ENCODE measurements at places on chromosomes 12 and 14. TPM values are rescaled to one million over a fixed set of nuclear protein-coding genes. Genes with fewer than 3 reads are reported as not detected.
A peak's percentile ranks its signal among the peaks of the same experiment; 100 is the strongest.

GRCh38 chr12:30152705-30153104 lies 369.0 kb upstream of the TMTC1 start:
- H3K4me1 ChIP-seq: no peaks in the 10 kb centered on the region
- H3K36me3 ChIP-seq: no peaks in the 10 kb centered on the region
- H3K4me3 ChIP-seq: no peak overlapping the region
- DNase-seq: no peak

The HOXC4 gene
- total RNA-seq: 1.8 TPM

The C1R gene
- total RNA-seq: 6.6 TPM

GRCh38 chr12:56271031-56271430 lies 4.3 kb downstream of the COQ10A start:
- peaks cover 34% of the 10 kb centered on the region for H3K36me3 ChIP-seq
- H3K4me3 ChIP-seq: no peak overlapping the region
- peak; percentile 34 for DNase-seq
- H3K27me3 ChIP-seq: no peaks in the 10 kb centered on the region
- no peak overlapping the region for H3K27ac ChIP-seq
- H3K4me1 ChIP-seq: peaks cover 14% of the 10 kb centered on the region

GRCh38 chr12:68591734-68592418 lies 18.8 kb upstream of the RAP1B start:
- H3K4me3 ChIP-seq: no peak overlapping the region
- peaks cover 35% of the 10 kb centered on the region for H3K4me1 ChIP-seq
- H3K27ac ChIP-seq: peak overlapping the region; percentile 56
- no peaks in the 10 kb centered on the region for H3K36me3 ChIP-seq
- no peak for DNase-seq
- no peaks in the 10 kb centered on the region for H3K27me3 ChIP-seq

- no peak for DNase-seq
- no peaks in the 10 kb centered on the region for H3K27me3 ChIP-seq
- H3K27ac ChIP-seq: no peak overlapping the region
- H3K4me1 ChIP-seq: no peaks in the 10 kb centered on the region
- peaks cover 20% of the 10 kb centered on the region for H3K36me3 ChIP-seq
- no peak overlapping the region for H3K4me3 ChIP-seq
Measured at GRCh38 chr12:53596920-53597363, 29.2 kb downstream of the ATF7 start.

- DNase-seq: no peak
- no peaks in the 10 kb centered on the region for H3K4me1 ChIP-seq
- no peak overlapping the region for H3K4me3 ChIP-seq
- no peak overlapping the region for H3K27ac ChIP-seq
- no peaks in the 10 kb centered on the region for H3K36me3 ChIP-seq
Measured at GRCh38 chr14:104445086-104445485, 134.5 kb upstream of the C14orf180 start.

DNA sequence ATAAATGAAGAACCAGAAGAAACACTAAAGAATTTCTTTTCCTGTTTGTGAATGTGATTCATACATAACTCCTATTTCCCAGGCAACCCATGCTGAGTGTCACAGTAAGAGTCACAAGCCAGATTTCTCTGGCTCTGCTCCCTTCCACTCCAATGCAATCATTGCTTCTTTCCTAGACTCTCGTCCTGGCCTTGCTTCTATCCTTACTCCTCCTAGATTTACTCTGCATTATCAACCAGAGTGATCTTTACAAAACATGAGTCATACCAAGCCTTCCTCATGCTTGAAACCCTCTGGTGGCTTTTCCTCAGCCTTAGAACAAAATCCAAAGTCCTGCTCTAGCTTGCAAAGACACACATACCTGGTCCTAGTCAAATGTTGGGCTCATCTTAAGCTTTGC lies 13.3 kb downstream of the IL22 start:
- H3K4me1 ChIP-seq: peaks cover 25% of the 10 kb centered on the region
- peak overlapping the region; percentile 74 for H3K27ac ChIP-seq
- DNase-seq: no peak
- H3K36me3 ChIP-seq: no peaks in the 10 kb centered on the region
- no peaks in the 10 kb centered on the region for H3K27me3 ChIP-seq

The ITGB7 gene
- 439 TPM for total RNA-seq

The IL26 gene
- not detected for total RNA-seq

DNA sequence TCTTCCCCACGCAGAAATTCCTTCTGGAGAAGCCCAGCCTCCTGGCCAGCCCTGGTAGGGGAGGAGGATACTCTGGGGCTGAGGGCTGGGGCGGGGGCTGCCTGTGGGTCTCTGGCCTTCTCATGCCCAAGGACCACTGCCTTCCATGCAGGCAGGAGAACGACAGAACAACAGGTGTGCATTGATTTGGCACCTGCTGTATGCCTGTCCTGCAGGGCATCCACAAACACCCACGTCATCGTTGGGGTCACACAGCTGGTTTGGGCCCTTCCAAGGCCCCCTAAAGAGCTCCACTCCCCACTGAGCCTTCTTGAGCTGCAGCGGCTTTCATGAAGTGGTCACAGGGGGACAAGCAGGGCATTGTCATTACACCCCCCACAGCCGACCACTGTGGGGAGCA lies 60.4 kb downstream of the PHETA1 start:
- H3K4me3 ChIP-seq: no peak overlapping the region
- no peaks in the 10 kb centered on the region for H3K36me3 ChIP-seq
- H3K27ac ChIP-seq: no peak overlapping the region
- DNase-seq: no peak
- no peaks in the 10 kb centered on the region for H3K27me3 ChIP-seq
- H3K4me1 ChIP-seq: no peaks in the 10 kb centered on the region

DNA sequence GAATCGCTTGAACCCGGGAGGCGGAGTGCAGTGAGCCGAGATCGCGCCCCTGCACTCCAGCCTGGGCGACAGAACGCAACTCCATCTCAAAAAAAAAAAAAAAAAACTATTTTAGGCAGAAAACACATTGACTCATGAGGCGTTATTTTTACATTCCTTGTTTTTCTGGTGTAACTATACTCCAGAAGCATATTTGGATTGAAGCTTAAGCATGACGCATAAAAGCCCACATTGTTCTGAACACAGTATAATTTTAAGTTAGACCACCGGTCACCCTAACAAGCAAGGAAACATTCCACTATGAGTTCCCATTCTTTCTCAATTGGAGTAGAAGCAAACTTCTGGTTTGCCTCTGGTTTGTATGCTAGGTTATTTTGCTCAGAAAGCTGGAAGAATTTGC lies 173.0 kb downstream of the MYRFL start:
- H3K27me3 ChIP-seq: no peaks in the 10 kb centered on the region
- no peak overlapping the region for H3K27ac ChIP-seq
- H3K36me3 ChIP-seq: no peaks in the 10 kb centered on the region
- no peak for DNase-seq

DNA sequence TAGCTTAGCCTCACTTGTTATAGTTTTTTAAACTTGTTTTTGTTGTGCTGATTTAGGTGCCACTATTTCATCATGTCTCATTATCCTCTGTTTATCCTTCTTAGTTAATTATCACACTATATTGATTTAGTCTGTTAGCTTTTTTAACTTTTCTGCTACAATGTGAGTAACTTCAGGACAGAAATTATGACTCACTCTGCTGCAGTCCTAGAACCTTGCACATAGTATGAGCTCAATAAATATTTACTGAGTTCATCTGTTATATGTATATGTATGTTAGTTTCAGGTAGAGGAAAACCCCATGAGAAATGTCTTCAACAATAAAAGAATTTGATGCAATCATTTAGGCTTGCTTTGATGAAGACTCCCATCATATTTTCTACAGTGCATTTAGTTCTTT lies 224.3 kb upstream of the NAV3 start:
- H3K4me3 ChIP-seq: no peak overlapping the region
- no peaks in the 10 kb centered on the region for H3K4me1 ChIP-seq
- H3K36me3 ChIP-seq: no peaks in the 10 kb centered on the region

The GLRX5 gene
- total RNA-seq: 16.7 TPM

- DNase-seq: no peak
- no peak overlapping the region for H3K27ac ChIP-seq
- H3K27me3 ChIP-seq: no peaks in the 10 kb centered on the region
- H3K36me3 ChIP-seq: no peaks in the 10 kb centered on the region
Measured at GRCh38 chr14:75435473-75435872, 7.7 kb downstream of the JDP2 start.

DNA sequence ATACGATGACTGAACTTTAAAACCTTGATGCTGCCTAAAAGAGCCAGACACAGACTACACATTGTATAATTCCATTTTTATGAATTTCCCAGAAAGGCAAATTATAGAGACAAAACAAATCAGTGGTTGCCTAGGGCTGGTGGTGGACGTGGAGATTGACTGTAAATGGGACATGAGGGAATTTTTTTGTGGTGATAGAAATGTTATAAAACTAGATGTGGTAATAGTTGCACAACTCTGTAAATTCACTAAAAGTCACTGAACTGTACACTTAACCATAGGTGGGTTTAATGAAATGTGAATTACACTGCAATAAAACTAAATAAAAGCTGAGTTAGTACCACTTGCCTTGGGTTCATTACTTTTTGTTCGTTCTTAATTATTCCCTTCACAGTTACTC lies 72.1 kb downstream of the PLEKHA5 start:
- H3K27me3 ChIP-seq: no peaks in the 10 kb centered on the region
- H3K4me1 ChIP-seq: no peaks in the 10 kb centered on the region
- H3K36me3 ChIP-seq: no peaks in the 10 kb centered on the region

DNA sequence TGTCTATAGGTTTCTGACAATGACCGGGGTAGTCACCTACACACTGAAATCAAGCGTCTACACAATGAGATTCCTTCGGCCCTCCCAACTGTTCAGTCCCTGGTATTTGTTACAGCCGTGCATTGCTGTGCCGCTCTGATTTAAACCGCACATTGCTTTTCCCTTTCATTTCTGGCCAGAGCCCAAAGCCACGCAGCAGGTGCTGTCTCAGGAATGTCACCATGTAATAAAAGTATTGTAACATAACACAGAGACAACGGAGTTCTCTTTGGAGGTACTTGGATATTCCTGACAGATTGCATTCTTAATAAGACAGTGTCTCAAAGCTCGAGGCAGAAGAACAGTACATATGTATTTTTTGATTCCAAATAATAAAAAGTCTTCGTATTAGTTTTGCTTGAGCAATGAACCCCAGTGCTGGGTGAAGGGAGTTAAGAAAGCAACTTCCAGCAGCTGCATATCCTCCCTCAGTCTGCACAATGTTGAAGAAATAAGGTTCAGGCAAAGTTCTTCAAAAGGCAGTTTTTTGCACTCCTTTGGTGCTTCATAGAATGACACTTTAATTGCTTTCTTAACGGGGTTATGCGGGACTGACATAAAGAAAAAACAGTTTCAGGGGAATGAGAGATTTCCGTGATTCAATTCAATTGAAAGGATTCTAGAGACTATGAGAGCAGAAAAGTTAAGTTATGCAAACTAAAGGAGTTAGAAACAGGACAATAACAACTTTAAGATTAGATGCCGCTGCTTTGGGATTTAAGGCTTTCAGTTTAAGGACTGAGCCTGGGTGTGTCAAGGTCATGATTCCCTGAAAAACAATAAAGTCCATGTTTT lies 288.7 kb upstream of the FLRT2 start:
- H3K27me3 ChIP-seq: no peaks in the 10 kb centered on the region
- DNase-seq: no peak
- H3K4me1 ChIP-seq: no peaks in the 10 kb centered on the region
- no peak overlapping the region for H3K27ac ChIP-seq

DNA sequence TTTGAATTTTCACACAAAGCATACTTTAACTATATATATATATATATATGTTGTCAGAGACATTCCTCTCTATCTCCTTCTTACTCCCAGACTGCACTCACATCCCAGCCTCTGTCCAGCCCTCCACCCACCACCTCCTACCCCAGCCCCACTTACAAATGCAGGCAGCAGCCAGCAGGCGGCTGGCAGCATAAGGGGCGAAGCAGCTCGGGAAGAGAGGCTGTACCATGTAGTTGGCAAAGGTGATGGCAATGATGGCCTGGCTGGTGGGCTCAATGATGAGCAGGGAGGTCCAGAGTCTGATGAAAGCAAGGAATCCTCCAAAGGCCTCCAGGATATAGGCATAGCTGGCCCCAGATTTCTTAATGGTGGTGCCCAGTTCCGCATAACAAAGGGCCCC lies 2.5 kb downstream of the SLC7A7 start:
- no peaks in the 10 kb centered on the region for H3K27me3 ChIP-seq
- peak overlapping the region; percentile 29 for H3K27ac ChIP-seq
- H3K36me3 ChIP-seq: no peaks in the 10 kb centered on the region
- DNase-seq: no peak

The ASCL1 gene
- total RNA-seq: not detected

- no peaks in the 10 kb centered on the region for H3K36me3 ChIP-seq
- no peak for DNase-seq
- H3K27ac ChIP-seq: no peak overlapping the region
- H3K27me3 ChIP-seq: peaks cover 2% of the 10 kb centered on the region
Measured at GRCh38 chr14:20118795-20119194, 8.3 kb downstream of the OR4K17 start.

- H3K27ac ChIP-seq: no peak overlapping the region
- DNase-seq: no peak
- no peaks in the 10 kb centered on the region for H3K4me1 ChIP-seq
- no peaks in the 10 kb centered on the region for H3K36me3 ChIP-seq
Measured at GRCh38 chr12:95721320-95721719, 69.2 kb downstream of the NTN4 start.

DNA sequence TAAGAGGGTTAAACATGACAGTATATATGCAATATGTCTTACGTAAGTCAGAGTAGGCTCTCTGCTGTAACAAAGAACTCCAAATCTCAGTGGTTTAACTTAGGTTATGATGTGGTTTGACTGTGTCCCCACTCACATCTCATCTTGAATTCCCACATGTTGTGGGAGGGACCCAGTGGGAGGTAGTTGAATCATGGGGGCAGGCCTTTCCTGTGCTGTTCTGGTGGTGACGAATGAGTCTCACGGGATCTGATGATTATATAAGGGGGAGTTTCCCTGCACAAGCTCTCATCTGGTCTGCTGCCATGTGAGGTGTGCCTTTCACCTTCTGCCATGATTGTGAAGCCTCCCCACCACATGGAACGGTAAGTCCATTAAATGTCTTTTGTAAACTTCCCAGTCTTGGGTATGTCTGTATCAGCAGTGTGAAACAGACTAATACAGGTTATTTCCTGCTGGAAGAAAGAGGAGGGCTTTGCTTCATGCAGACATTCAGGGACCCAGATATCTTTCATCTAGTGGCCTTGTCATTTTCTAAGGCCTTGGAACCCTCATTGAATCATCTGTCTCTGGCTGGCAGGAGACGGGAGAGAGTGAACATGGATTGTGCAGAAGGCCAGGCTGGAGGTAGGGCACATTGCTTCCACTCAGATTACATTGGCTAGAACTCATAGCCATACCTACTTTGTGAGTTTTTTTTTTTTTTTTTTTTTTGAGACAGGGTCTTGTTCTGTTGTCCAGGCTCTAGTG lies 96.1 kb downstream of the CRADD start:
- no peaks in the 10 kb centered on the region for H3K36me3 ChIP-seq
- peaks cover 4% of the 10 kb centered on the region for H3K4me1 ChIP-seq
- no peak overlapping the region for H3K4me3 ChIP-seq
- H3K27me3 ChIP-seq: no peaks in the 10 kb centered on the region

The OTX2 gene
- not detected for total RNA-seq

The MIP gene
- not detected for total RNA-seq

- H3K4me1 ChIP-seq: no peaks in the 10 kb centered on the region
- H3K4me3 ChIP-seq: no peak overlapping the region
Measured at GRCh38 chr14:82587226-82587625, 1053.6 kb upstream of the SEL1L start.

GRCh38 chr14:75333606-75334548 lies 55.2 kb downstream of the FOS start:
- H3K4me1 ChIP-seq: peaks cover 18% of the 10 kb centered on the region
- H3K4me3 ChIP-seq: peak overlapping the region; percentile 40
- no peaks in the 10 kb centered on the region for H3K36me3 ChIP-seq
- DNase-seq: peak; percentile 81
- H3K27me3 ChIP-seq: no peaks in the 10 kb centered on the region
- peak overlapping the region; percentile 75 for H3K27ac ChIP-seq

GRCh38 chr12:5395443-5396271 lies 36.3 kb upstream of the NTF3 start:
- no peaks in the 10 kb centered on the region for H3K4me1 ChIP-seq
- H3K27ac ChIP-seq: no peak overlapping the region
- no peaks in the 10 kb centered on the region for H3K27me3 ChIP-seq
- H3K4me3 ChIP-seq: no peak overlapping the region
